Keratinocyte (primary cell): ENCODE measurements at places on chromosomes 3 and 15.

DNA sequence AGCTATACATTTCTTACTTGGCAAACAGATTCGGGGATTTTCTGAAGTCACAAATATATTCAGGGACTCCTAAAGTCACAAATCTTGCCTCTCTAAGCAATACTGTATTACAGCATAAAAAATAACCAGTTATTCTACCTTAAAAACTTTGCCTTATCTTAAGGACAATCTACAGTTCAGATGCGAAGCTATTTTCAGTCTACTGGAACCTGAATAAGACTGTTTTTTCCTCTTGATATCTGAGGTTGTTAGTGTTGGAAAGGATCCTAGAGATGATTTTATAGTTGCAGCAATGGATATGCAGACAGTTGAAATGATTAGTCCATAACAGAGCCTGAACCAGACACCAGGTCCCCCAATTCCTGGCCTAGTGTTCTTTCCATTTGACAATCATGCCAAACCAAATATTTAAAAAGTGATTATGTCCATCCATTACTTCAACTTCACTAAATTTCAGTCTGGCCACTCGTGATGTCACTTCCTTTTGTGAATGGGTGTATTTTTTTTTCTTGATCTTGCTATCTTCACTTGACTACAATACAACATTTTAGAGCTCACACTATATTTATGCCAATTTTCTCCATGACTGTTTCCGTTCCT lies 1.8 kb downstream of the HDGFL3 start:
- DNase-seq, result no peak

DNA sequence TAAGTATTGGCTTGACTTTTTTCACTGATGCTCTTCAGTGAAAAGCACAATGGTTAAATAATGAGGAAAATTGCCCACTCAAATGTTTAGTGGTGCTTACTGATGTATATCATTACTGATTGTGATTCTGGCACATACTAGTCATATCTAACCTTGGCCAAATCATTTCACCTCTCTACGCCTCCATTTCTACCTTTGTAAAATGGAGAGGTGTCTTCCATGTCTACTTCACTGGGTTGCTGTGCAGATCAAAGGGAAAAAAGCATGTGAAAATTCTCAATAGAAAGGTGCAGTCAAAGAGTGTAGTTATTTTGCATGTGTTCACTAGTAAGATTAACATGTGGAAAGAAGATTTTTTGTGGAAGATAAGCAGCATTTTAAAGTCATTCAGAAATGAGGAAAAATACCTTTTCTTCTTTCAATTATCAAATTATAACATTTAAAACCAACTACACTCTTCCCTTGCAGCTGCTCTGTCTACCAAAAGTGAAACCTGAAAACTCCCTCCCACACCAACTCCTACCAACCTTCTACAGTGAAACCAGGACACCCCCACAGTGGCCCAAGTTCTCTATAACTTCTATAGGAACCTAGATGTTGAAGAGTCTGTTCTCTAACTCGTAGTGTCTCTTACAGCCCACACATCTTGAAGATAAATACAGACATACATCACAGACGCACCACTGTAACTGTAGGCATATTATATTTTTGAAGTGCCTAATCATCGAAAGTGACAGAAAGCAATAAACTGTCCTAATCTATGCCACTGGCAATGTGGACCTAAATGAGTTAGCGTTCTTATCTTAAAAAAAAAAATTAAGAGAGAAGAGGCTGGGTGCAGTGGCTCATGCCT lies 1.4 kb downstream of the CD200R1 start:
- DNase-seq, result no peak

DNA sequence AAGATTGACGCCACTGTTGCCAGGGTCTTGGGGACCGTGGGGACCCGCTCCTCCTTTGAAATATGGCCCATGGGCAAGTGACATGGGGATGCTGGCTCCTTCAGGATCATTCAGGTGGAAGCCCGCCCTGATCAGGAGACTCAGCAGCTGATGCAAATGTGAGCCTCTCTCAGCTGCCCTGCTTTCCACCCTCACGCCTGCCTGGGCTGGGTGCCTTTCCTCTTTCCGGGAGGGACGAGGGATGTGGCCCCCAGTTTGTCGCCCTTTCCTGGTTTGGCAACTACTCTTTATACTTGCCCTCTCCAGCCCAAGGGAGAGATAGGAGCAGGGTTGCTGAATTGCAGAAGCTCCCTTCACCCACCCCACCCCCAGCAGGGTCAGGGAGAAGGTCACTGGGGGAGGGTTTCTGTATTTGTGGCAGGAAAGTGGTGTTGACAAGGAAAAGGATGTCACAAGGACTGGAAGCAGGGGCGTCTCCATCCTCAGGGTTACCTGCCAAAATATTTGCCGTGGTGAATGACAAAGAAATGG lies 21.8 kb downstream of the DNASE1L3 start:
- no peak for DNase-seq

DNA sequence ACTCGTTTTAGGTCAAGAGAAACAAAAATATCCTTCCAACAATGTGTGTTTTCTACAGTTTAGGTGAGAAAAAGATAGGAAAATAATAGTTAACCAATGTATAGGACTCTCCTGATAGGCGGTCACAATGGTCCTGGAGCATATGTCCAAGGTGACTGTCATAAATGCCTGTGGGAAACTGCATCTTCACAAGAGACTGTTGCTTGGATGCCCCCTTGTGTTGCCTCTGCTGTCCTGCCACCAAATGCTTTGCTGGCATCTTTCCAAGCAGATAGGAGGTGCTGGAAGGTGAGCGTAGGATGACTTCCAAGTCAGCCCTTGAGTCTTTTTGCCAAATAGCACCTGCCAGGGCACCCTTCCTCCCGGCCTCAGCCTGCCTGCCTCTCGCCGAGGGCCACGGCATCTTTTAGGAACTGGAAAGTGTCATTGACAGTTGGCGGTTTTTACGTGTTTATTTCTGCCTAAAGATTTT lies 24.1 kb upstream of the SACM1L start:
- DNase-seq, result no peak

GRCh38 chr15:79092382-79092781 lies 1.8 kb upstream of the RASGRF1 start:
- DNase-seq, result no peak

- no peak for DNase-seq
These were observed 26.2 kb downstream of the IFT80 start for GRCh38 chr3:160372780-160373179.
